Activated CD4-positive, CD25-positive, alpha-beta regulatory T cell treated with anti-CD3 and anti-CD28 coated beads, Interleukin-2, amount 50 U/mL, for 24 hours (primary cell): ENCODE measurements at places on chromosomes 6 and 20.

GRCh38 chr6:120303527-120303926 is 954.0 kb upstream of the MAN1A1 start:
- ATAC-seq = no peak

DNA sequence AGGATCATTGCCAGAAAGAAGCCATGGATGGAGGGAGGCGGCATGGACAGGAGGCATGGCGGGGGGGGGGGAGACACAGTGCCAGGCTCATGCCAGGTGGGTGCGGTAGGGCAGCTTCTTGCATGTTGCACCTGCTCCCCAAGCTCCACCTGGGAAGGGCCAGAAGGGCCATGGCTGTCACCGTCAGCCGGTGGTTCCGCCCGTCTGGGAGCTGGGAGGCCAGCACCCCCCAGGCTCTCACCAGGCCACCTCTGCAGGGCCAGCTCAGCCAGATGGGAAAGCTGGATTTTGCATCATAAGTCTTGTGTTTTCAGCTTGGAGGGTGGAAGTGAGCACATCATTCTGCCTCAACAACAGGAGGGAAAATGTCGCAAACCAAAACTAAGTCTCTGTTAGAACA is 404.7 kb downstream of the TAF4 start:
- ATAC-seq = no peak

GRCh38 chr20:34420146-34420545 is 57.1 kb downstream of the ITCH start:
- ATAC-seq = no peak

DNA sequence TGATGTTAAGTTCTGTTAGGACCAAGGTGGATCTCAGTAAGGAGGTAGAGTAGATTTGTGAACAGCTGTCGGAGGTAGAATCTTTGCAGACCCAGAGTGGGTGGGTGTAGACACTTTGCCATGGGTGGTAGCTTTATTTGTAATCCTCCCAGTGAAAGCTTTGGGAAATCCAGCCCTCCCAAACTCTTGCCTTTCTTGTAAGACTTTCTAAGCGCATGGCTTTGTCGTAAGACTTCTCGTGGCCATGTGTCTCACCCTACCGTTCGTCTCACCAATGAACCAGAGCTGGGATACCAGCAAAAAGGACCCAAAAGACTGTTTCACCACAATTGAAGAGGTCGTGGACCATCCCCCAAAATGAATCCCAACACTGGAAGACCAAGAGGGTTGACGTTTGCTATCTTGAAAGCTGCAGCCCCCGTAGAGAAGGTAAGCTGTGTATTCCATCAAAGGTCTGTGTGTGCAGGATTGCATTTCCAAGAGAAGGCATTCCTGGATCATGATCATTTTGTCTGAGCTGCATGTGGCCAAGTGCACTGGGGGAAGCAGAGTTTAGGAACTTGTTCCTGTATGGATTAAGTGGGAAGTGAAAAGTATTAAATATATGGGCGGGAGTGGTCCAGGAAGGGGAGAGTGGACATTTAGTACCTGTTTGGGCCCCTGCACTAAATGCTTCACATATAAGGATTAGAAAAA is 5.8 kb upstream of the TMEM14A start:
- no peak for ATAC-seq

DNA sequence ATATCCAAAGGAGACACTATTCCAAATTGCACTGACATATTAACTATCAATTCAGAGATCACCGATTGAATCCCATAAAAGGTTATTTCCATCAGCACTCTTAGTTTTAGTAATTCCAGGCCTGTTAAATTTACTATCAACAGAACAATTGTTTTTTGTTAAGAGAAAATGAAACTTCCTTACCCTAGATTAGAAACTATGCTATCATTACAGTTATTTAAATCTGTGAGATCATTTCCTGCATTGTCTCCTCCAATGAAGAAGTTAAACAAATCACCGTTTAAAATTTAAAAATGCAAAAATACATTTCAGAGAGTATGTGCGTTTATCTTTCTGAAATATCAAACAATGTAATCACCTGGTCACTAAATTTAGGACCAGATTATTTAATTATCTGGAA is 57.5 kb downstream of the HIVEP2 start:
- ATAC-seq = peak; percentile 30
